LHCN-M2 (cell line): ENCODE measurements at places on chromosomes 6 and 20. TPM values are rescaled to one million over a fixed set of nuclear protein-coding genes. Genes with fewer than 3 reads are reported as not detected.

DNA sequence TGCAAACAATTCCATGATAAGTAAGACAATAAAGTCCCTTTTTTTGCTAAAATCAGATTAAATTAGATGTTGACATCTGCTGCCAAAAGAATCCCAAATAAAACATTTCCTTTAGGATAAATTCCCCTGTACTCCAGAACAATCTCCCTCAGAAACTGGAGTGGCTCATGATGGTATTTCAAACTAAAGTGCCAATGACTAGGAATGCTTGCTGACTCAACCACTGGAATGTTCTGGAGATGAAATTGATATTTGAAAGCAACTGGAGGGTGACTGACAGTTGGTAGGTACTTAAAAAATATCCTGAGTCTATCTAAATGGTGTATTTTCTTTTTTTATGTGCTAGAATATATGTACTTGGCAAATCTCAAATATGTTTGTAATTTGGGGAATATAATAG lies 350.1 kb upstream of the TSHZ2 start:
- peak; percentile 93 for DNase-seq

DNA sequence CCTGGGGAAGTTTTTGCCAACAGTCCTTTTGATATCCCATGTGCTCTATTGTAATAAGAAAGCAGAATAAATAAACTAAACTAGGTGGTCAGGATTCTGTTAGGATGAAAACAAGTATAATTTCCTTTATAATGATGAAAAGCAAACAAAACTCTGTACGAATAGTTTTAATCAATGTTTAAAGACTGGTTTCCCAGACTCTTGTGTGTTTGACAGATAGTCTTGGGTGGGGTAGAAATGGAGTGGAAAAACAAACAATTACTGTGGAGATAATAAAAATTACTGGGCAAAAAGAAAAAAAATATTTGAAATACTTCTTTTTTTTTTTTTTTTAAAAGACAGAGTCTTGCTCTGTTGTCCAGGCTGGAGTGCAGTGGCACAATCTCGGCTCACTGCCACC lies 152.1 kb upstream of the FLRT3 start:
- DNase-seq, result no peak

DNA sequence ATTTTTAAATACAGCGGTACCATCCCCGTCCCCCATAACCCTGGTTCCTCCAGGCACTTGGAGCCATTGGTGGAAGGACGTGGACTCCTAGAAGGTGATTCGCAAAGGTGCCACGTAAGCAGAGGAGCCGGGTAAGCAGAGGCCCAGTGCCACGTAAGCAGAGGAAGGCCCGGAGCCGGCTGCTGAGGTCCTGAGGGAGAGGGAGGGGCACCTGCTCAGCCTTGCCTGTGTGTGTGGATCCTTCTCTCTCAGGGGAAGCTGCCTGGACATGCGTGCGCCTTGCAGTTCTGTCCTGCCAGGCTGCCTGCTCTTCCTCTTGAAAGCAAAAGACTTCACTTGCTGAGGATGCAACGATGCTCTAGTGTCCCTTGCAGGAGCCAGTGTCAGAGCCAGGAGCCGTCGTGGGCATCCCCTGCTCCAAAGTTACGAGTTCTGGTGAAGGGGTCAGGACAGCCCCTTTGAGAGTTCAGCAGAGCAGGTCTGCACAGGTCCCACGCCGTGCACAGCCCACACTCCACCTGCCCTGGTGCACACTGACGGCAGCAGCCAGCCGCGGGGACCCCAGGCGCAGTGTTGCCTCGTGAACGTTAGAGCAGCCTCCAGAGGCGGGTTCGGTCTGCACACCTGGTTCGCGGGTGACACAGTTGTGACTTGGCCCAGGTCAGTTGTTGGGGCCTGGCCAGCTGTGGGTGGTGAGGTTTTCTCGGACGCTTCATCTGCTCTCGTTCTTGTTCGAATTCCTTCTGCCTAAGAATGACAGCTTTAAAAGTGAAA lies 1.9 kb upstream of the NKAIN4 start:
- DNase-seq, result no peak

- no peak for DNase-seq
These were observed 399.7 kb downstream of the COL12A1 start for GRCh38 chr6:74805916-74806696.

TMEM239 gene
- not detected in 2 replicates for total RNA-seq

- peak; percentile 35 for DNase-seq
These were observed 160.0 kb downstream of the TBXT start for GRCh38 chr6:166007349-166008263.

DNA sequence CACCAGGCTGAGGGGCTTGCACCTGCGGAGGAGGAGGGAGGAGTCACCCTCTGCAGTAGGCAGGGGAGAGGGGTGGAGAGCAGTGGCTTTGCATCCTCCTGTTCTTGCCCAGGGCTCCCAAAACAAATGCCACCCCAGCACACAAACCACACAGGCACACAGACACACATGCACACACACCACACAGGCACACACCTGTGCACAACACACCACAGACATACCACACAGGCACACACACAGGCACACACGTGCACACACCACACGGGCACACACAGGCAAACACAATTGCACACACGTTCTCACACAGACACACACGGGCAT lies 26.6 kb downstream of the YTHDF1 start:
- DNase-seq, result no peak

DNA sequence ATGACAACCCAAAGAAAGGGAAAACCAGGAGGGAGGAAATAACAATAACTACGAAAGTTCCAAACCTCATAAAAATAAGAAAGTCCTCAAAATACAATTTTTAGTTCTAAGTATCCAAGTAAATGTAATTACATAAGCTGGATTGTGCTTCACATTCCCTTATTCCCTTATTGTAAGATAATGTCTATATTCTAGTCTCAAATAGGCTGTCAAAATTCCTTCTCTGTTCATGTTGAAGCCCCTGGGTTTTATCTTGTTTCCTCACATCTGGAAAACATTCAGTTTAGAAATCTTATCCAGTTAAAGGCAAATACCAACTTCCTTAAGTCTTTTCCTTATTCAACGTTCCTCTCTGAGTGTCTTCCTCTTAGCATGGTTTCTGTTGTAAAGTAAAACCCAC lies 282.3 kb downstream of the CD109 start:
- DNase-seq, result no peak

CRISP3 gene
- not detected in 2 replicates for total RNA-seq

DNA sequence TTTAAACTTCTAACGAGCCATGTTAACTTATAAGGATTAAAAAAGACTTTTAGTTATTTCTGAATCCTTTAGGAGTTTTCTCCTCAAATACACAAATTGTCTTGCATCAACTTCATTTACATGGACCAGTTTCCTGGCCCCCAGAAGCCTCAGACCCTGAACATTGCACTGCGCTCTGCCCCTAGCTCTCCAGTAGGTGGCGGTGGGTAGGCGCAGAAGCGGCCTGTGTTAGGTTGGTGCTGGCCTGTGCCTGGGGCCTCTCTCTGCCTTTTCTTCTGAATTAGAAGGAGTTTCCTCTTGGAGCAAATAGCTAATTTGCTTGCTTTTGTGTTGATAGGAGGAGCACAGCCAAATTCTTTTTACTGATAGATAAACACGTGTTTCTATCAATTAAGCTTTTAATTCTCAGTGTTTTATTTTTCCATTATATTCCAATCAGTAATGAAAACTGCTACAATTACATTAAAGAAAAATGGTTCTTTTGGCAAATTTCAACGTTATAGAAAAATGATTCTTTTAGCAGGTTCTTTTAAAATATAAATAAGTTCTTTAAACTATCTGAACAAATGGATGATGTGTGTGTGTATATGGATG lies 44.4 kb downstream of the DTD1 start:
- peak; percentile 44 for DNase-seq

DNA sequence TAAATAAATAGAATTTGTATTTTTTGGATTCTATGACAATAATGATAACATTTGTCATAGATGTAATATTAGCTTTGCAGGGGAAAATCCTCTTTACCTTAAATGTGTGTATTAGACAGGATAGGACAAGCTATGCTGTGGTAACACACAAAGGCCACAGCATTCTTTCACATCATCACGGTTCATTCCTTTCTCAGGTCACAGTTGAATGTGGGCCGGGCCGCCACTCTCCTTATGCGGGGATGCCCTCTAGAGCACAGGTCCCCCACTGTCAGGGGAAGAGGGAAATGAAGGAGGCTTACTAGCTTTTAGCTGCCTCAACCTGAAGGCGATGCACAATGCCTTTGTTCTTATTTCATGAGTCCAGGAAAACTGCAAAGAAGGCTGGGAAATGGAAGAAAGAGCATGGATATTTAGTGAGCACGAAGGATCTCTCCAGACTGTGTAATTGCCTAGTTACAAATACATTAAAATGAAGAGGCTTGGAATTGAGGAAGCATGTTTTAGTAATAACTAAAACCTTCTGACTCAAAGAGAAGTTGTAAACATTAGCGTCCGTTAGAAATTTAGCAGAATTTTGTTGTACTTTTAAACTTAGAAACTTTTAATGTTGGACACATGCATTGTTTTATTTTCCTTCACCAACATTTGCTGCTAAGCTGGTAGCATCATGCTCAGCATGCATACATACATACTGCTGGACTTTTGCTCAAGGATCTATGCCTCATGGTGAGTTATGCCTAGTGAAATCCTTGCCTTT lies 248.9 kb upstream of the FOXQ1 start:
- no peak for DNase-seq

DNA sequence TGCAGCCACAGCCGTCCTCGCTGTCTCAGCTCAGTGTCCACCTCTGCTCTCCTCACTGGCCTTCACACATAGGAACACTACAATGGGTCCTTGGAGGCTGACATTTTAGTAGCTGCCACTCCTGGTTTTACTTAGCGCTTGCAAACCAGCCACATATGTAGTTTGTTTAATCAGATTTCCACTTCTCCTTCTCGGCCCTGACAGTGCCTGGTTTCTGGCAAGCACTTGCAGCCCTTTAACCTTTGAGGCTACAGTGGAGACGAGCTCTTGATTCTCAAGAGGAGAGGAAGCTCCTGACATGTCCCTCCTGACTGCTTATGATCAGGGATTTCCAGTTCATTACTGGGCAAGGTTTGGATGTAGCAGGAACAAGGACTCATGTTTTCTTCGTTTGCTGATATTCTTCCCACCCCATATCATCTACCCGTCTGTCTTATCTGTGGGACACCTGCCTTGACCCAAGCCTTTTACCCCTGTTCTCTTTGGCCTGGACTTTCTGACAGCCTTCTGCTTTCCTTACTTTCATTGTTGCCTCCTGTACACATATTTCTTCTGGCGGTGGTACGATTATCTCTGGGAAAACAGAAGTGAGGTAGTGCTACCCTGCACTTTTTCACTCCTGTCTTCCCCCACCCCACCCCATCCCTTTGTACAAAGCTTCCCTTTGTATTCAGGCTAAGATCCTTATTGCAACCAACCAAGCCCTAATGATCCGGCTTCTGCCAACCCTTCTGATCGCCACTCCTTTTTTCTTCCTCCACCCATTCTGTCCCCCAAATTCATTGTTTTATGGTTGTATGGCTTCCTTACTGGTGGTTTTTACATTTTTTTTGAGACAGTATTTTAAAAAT lies 31.2 kb downstream of the CEP43 start:
- DNase-seq, result no peak

ZBTB2 gene
- 12.5 and 14.1 TPM in 2 replicates for total RNA-seq

OR2H1 gene
- total RNA-seq, result not detected in 2 replicates

DNA sequence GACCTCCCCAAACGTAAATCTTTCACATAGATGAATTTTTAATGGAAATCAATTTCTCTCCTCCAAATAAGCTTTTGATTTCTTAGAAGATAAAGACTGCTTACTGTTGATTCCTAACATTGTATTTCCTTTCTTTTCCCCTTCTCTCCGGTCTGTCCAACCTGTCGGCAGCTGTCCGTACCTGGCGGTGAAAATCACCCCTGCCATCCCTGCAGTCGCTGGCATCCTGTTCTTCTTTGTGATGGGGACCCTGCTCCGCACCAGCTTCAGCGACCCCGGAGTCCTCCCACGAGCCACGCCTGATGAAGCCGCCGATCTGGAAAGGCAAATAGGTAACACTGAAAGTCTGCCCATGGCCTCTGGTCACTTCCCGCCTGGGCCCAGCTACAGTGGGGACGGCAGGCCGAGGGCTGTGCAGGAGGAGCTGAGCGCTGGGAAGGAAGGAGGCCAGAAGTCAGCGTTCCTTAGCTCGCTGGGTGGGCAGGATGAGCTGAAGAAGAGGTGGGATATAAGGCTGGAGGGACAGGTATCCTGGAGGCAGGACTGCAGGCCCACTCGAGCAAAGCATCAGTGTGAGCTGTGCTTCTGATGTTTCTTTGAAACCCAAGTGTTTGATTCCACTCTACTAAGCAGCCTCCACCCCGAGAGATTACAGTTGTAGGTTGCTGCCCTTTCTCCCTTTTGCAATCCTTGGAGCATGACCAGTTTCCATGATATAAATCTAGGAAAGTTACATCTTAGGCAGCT lies 161.6 kb downstream of the ZDHHC14 start:
- no peak for DNase-seq

DNA sequence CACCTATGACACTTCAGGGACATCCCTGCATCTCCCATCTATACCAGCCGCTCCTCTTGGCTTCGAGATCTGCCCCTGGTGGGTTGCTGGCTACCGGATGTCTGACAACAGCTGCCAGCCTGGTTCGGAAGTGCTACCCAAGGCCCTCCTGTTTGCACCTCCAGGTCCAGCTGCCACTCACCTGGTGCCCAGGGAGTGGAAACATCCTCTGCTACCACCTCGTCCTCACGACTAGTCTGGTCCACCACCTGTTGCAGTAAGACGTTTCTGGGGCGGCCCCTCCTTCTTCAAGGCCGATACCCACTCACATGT lies 8.3 kb upstream of the PCMTD2 start:
- no peak for DNase-seq

DNA sequence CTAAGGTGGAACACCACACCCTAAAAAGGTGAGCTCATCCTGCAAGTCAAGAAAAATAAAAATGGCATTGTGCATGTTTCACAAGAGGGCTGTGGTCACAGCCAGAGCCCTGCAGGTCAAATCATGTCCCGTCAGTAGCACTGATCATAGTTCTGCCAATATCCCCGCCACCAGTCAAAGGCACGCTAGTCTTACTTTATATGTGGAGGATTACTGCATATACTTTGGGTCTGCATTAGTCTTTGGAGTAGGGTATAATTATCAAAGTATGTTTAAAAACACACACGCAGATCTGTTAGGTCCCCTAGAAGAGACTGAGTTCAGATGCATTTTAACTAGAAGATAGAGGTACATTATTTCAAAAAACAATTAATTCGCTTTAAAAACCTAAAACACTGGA lies 1.8 kb downstream of the PERP start:
- DNase-seq, result no peak

GTSF1L gene
- total RNA-seq, result not detected in 2 replicates

GRCh38 chr6:111114482-111114881 lies 27.2 kb downstream of the SLC16A10 start:
- DNase-seq, result no peak
